ENCODE measurements at places on chromosomes 3 and 15. TPM values are rescaled to one million over a fixed set of nuclear protein-coding genes. Genes with fewer than 3 reads are reported as not detected.

Gene ARL6IP5
- 88.8 TPM for total RNA-seq

Gene LMAN1L
- total RNA-seq: not detected

Gene GABRR3
- not detected for total RNA-seq

Gene SNX22
- total RNA-seq: 0.81 TPM

Gene CPNE9
- 0.17 TPM for total RNA-seq

Gene SLC24A5
- total RNA-seq: not detected

Gene AHSG
- 0.11 TPM for total RNA-seq

Gene XCR1
- not detected for total RNA-seq

Gene FMN1
- total RNA-seq: 0.38 TPM

Gene PIERCE2
- total RNA-seq: 4.2 TPM

Gene ACP3
- total RNA-seq: 0.08 TPM

Gene C3orf33
- 5.8 TPM for total RNA-seq
